ENCODE measurements at places on chromosomes 11 and 22.

DNA sequence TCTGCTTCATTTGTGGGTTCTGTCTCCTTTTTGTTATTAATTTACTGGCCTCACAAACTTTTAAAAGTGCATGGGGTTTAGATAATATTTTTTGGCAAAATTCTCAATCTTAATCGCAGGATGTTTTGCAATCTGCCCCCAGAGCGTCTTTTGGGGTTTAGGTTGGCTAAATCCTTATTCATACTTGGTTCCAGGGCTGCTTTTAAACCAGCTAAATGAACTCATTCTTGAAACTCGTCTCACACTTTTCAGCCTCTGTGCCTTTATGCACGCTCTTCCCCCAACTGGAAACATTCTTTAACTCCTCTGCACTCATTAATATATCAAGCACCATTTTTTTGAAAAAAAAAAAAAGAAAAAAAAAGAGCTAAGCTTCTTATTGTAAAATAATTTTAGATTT lies 131.7 kb downstream of the KIF18A start:
- DNase-seq = no peak

GRCh38 chr11:11607772-11608171 lies 14.0 kb downstream of the GALNT18 start:
- DNase-seq = no peak

GRCh38 chr11:111019451-111019850 lies 226.1 kb upstream of the POU2AF2 start:
- no peak for DNase-seq

DNA sequence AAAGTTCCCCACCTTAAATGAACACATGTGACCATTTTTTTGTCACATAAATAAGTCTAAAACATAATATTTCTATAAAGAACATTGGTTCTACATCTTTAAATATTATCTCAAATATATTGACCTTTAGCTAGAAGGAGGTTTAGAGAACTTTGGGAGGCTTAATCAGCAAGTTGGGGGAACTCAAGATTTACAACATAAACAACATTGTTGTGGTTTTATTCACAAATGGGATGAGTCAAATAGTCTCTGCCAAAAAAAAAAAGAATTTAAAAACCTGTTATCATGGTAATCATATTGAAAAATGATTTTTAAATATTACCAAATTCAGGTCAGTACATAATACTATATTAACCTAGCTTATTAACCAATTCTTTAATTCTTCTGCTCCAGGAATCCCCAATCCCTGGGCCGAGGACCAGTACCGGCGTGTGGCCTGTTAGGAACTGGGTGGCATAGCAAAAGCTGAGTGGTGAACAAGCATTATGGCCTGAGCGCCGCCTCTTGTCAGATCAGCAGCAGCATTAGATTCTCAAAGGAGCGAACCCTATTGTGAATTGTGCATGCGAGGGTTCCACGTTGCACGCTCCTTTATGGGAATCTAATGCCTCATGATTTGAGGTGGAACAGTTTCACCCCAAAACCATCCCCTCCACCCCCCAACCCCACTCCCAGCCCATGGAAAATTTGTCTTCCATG lies 98.2 kb downstream of the RDX start:
- DNase-seq = no peak

GRCh38 chr22:45629469-45630089 lies 42.1 kb upstream of the ATXN10 start:
- DNase-seq = no peak

DNA sequence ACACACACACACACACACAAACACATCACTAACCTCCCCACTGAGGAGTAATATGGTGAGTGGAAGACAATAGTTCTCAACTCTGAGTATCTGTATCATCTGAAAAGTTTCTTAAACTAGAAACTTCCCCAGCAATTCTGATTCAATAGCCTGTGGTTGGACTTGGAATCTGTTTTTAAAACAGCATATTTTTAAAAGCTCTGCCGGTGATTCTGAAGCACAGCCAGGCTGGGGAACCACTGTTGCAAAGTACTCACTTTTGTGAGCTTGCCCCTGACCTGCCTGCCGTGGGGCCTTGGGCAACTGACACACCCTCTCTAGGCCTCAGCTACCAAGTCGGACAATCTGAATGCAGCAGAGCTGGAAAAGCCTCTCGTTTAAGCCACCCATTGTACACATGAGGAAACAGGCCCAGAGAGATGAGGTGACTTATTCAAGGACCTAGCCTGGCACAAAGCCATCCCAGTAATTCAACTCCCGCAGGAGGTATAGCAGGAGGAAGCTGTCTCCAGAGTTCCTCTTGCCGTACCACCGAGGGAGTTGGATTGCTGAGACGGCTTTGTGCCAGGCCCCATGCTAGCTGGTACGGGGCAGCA lies 8.9 kb downstream of the SLC15A3 start:
- no peak for DNase-seq

DNA sequence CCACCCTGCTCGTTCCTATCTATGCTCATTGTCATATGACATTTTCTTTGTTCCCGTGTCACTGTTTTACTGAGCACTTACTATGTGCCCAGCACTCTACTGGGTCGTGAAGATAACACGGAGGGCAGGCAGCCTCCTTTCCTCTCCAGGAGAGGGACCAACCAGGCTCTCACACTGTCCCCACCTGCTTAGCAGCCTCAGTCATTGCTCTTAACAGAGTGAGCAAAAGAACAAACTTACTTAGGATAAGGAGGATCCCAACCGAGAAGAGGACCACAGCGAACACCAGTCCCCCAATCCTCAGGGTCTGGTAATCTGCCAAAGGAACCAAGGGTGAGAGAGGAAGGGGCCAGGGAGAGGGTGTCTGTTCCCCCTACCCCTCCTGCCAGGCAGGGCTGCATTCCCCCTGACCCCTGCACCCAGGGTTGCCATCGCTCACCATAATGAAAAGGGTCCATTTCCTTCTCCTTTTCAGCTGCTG lies 17.0 kb upstream of the FXYD2 start:
- no peak for DNase-seq

DNA sequence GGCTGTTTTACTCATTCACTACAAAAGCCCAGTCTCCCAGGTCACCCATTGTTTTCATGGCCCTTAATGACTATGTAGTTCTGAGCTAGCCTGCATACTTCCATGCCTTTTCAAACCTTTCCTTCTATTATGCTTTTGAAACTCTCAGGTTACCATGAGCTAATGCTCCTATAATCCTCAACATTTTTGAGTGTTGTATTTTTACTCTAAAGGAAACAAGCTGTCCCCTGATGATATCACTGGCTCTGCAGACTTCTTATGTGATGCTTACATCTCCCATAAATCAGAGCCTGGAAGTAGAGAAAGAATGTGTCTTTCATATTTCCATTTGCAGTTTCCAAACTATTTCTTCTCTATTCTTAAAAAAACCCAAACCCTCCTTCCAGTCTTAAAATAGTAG lies 159.0 kb upstream of the RAG2 start:
- no peak for DNase-seq
